ENCODE measurements at places on chromosomes 6 and 20.

GRCh38 chr20:33984182-33984719 is 9.5 kb upstream of the RALY start:
- DNase-seq = no peak

DNA sequence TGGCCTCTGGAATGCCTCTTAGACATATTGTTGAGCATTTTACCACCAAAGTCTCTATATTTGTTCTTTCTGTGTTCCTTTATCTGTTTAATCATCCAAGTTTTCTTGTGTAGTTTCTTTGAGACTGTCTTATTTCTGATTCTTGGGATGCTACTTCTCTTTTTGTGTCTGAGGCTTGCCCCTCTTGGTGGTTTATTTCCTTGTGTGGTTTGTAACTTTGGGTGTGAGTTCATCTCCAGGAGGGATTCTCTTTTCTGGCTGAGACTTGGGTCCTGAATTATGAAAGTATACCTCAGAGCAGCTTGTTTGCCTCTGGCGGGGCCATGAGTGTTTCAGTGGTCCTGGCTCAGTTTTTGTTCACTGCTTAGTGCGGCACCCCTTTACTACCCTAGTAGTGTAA is 33.9 kb downstream of the PPARD start:
- DNase-seq = no peak

- peak; percentile 86 for DNase-seq
Observed at GRCh38 chr20:63740627-63741353, 1.2 kb downstream of the SLC2A4RG start.

GRCh38 chr20:38337561-38338140 is 8.6 kb upstream of the LBP start:
- no peak for DNase-seq

- no peak for DNase-seq
Observed at GRCh38 chr6:38865521-38866174, 150.5 kb downstream of the DNAH8 start.

DNA sequence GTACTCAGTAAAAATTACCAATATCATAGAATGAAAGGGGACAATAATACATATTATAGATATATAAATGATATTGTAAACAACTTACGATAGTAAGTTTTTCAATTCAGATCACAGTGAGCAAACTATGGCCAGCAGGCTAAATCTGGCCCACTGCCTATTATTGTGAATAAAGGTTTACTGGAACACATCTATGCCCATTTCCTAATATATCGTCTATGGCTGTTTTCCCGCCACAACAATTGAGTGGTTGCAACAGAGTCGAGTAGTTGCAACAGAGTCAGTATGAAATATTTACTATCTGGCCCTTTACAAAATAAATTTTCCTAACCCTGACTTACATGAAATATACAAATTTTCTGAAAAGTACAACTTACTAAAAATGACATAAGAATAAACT is 297.3 kb upstream of the KCNQ5 start:
- no peak for DNase-seq

DNA sequence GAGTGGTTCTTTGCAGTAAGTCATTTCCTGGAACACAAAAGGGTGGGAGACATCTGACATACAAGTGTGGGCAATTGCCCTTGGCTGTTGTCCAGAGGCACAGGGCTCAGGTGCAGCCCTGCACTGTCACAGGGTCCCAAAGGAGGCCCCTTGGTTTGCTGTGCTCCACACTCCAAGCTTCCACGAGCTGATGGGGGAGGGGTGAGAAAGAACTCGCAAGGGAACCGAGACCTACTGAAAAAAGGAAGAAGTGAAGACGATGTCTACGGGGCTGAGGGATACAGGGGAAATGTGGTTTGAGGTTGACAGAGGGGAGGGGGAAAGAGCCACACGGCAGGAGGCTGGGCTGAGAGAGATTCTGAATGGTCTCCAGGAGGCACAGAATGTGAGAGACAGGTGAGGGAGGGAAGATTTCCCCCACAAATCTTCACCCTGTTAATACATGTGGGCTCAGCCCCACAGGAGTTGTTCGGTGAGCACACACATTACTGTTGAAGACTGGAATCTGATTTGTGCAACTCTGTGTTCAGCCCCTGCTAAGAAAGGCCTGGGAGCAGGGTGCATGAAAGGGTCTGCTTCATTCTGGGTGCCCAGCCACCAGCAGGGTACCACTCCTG is 123.4 kb downstream of the LY86 start:
- no peak for DNase-seq

DNA sequence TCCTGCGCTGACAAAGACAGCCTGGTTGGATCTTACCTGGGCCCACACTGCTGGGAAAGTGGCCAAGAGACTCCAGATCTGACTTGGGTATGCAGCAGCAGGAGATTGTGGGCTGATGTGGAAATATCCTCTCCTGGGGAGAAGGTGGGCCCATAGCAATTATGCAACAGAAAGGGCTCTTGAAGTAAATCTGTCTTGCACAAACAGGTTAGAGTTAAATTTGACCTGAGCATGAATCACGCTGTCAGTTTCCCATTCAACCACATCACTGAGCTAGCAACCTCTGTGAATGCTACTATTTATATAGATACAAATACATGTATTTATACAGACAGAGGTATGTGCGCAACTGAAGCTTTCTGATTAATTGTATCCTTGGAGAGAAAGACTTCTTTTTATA is 28.3 kb upstream of the PDYN start:
- DNase-seq = no peak

DNA sequence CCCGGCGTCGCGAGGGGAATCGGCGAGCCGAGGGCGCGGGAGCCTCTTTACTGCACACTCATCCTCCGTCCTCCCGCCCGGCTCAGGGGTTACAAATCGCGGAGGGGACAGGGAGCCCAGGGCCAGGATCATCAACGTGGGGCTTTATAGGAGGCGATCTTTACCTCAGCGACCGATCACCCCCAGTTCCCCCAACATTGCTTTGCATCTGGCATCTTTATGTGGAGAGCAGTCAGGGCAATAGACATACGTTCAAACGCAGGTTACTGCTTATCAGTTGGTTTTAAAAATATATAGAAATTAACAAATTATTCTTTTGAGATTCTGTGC is 634 bp downstream of the HSF2 start:
- DNase-seq = no peak

- no peak for DNase-seq
Observed at GRCh38 chr6:21181866-21182265, 411.7 kb upstream of the SOX4 start.

DNA sequence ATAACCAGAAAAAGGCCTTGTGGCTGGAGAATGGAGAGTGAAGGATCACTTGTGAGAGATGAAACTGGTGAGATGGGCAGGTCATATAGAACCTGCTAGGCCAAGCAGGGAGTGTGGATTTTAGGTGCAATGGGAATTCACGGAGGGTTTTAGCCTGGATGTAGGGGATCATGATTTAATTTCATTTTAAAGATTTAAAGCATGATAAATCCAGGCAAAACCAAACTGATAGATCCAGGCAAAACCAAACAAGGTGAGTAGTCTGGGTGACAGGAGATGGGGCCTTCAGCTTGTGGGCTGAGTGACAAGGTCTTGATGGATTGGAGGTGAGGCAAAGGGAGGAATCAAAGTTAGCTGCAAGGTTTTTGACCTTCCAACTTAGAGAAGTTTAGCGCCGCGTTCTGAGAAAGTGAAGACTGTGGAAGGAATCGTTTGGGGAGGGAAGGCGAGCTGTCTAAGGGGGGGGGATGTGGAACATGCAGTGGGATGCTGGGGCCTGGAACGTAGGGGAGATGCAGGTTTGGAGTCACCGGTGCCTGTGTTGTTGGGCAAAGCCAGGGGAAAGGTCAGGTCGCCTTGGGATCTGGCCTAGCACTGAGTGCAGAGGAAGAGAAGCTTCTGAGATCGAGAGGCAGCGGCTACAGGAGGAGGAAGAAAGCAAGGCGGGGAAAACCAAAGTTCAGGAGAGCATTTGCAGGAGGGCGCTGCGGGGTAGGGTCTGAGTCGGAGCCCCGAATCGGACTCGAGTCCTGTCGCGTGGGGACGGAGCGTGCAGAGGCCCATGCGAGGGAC is 1.3 kb upstream of the PLCG1 start:
- no peak for DNase-seq

- peak; percentile 92 for DNase-seq
Observed at GRCh38 chr6:28980852-28981430, 24.2 kb downstream of the ZNF311 start.
